ENCODE measurements at places on chromosomes 16 and 17. TPM values are rescaled to one million over a fixed set of nuclear protein-coding genes. Genes with fewer than 3 reads are reported as not detected.
A peak's percentile ranks its signal among the peaks of the same experiment; 100 is the strongest.

DNA sequence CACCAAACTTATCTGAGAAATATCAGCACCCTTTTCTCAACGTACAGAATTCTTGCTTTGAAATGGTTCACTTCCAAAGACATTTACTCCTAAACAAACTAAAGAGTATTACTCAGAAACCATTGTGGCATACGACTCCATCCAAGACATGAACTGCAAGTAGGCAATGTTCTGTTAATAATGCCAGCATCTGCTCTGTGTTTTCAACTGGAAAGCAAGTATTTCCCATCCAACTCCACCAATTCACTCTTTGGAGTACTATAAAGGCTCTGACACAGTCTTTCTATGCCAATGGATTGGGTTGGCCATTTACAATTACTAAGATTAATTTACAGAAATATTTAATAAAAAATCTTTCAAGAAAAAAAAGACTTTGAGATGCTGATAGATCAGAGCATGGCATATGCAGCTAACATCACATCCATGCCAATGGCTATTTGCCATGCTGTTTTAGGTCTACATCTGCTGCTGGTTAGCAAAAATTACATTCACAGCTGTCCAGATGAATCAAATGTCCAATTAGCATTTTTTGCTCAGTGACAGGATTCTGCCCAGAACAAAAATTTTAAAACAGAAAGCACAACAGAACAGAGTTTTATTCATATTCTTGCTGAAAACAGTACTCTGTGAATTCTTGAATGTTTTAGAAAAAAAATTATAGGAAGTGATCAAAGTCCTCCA lies 65.9 kb upstream of the HLF start:
- no peaks in the 10 kb centered on the region for H3K27me3 ChIP-seq
- H3K36me3 ChIP-seq: no peaks in the 10 kb centered on the region
- no peak overlapping the region for H3K27ac ChIP-seq
- DNase-seq: peak; percentile 23
- no peaks in the 10 kb centered on the region for H3K4me1 ChIP-seq
- no peak overlapping the region for H3K4me3 ChIP-seq

CEP112 gene
- total RNA-seq: 9.6 TPM

- H3K27ac ChIP-seq: no peak overlapping the region
- no peaks in the 10 kb centered on the region for H3K36me3 ChIP-seq
- no peaks in the 10 kb centered on the region for H3K4me1 ChIP-seq
- H3K4me3 ChIP-seq: no peak overlapping the region
These were observed 2100.7 kb downstream of the TP53TG3F start for GRCh38 chr16:35559911-35560636.

DNA sequence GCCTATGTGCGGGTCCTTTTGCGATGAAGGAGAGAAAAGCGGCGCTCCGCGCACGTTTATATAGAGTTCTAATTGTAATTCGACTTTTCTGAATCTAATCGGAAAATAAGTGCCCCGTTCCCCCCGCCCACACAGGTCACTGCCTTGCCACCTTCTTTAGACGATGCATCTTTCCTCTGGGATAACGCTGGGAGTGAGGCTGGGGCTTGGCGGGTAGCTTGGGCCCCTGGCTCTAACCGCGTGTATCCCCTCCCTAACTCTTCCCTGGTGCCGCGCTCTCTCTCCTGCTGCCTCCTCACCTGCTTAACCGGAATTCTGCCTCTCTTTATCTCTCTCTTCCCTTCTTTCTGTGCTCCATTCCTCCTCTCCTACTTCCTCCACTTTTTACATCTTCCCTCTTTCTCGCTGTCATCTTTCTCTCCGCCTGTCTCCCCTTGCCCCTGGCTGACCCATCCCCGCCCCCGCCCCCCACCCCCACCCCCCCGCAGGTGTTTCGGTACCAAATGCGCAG lies 2.6 kb downstream of the LHX1 start:
- no peak overlapping the region for H3K27ac ChIP-seq
- H3K4me1 ChIP-seq: peaks cover 66% of the 10 kb centered on the region
- H3K27me3 ChIP-seq: peaks cover 100% of the 10 kb centered on the region
- no peaks in the 10 kb centered on the region for H3K36me3 ChIP-seq
- DNase-seq: no peak

SECTM1 gene
- total RNA-seq: 6.7 TPM

COPRS gene
- 38.4 TPM for total RNA-seq

MYH13 gene
- 5.4 TPM for total RNA-seq

DNA sequence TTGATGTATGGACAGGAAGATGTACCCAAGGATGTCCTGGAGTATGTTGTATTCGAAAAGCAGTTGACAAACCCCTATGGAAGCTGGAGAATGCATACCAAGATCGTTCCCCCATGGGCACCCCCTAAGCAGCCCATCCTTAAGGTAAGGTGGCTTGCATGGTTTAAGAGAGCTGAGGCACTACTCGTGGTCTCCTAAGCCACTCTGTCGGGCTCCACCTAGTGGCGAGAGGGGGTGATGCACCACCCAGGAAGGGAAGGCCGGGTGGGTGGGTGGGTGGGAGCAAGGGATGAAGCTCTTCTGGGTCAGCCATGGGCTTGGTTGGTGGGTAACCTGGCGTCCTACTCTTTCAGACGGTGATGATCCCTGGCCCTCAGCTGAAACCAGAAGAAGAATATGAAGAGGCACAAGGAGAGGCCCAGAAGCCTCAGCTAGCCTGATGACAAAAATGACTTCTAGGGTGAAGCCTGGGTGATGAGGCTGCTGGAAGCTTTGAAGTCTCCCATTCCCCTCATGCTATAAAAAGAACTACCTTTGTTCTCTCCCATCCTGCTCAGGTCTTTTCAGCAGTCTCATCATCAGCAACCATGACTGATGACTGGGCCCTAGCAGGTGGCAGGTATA lies 21.5 kb downstream of the GPR179 start:
- peaks cover 55% of the 10 kb centered on the region for H3K36me3 ChIP-seq
- DNase-seq: peak; percentile 69
- no peak overlapping the region for H3K4me3 ChIP-seq
- H3K27me3 ChIP-seq: no peaks in the 10 kb centered on the region
- H3K4me1 ChIP-seq: peaks cover 12% of the 10 kb centered on the region

- peaks cover 26% of the 10 kb centered on the region for H3K4me1 ChIP-seq
- H3K27ac ChIP-seq: no peak overlapping the region
- peak overlapping the region; percentile 84 for H3K4me3 ChIP-seq
- peaks cover 27% of the 10 kb centered on the region for H3K36me3 ChIP-seq
- H3K27me3 ChIP-seq: no peaks in the 10 kb centered on the region
These were observed 1.4 kb downstream of the PLD2 start for GRCh38 chr17:4808378-4808767.

SLFN14 gene
- total RNA-seq: not detected

PYCARD gene
- total RNA-seq: 11.4 TPM

- peaks cover 60% of the 10 kb centered on the region for H3K4me1 ChIP-seq
- H3K27ac ChIP-seq: peak overlapping the region; percentile 89
- no peaks in the 10 kb centered on the region for H3K27me3 ChIP-seq
- peak; percentile 50 for DNase-seq
These were observed 2.3 kb downstream of the CMIP start for GRCh38 chr16:81446907-81447268.

FAAP100 gene
- total RNA-seq: 64.9 TPM

- peak within 1 kb of the TSS; percentile 86 for H3K27ac ChIP-seq
- peak within 1 kb of the TSS; percentile 55 for H3K4me3 ChIP-seq
- peak; percentile 88 for DNase-seq
- no peaks in the 10 kb centered on the region for H3K27me3 ChIP-seq
- H3K36me3 ChIP-seq: no peaks in the 10 kb centered on the region
- peaks cover 68% of the 10 kb centered on the region for H3K4me1 ChIP-seq
These were observed at the start of gene VASN for GRCh38 chr16:4371357-4372000. Gene VASN (plus strand): TSS chr16:4371848. CDS start chr16:4380878, 9,030 bp downstream.

DNA sequence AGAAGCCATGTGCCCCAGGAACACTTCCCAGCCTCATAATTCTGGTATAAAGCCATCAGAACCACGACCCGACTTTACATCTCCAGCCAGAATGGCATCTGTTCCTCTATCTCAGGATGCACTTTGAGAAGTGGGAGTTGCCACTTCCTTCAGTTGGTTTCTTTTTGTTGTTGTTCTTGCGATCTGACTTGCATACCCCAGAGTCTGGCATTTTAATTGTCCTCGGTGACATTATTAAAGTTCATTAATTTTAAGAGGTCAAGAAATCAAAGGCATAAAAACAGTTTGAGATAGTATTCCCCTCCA lies 13.5 kb downstream of the MARCHF10 start:
- H3K27me3 ChIP-seq: no peaks in the 10 kb centered on the region
- H3K4me1 ChIP-seq: no peaks in the 10 kb centered on the region

GRCh38 chr17:76501018-76501826 lies at the start of gene RHBDF2:
Gene RHBDF2 (minus strand): TSS chr17:76501423. CDS start chr17:76481524, 19,899 bp downstream.
- H3K36me3 ChIP-seq: no peaks in the 10 kb centered on the region
- H3K4me1 ChIP-seq: peaks cover 61% of the 10 kb centered on the region
- H3K27ac ChIP-seq: peak within 1 kb of the TSS; percentile 93

SRL gene
- not detected for total RNA-seq

CACNA1G gene
- not detected for total RNA-seq

DNA sequence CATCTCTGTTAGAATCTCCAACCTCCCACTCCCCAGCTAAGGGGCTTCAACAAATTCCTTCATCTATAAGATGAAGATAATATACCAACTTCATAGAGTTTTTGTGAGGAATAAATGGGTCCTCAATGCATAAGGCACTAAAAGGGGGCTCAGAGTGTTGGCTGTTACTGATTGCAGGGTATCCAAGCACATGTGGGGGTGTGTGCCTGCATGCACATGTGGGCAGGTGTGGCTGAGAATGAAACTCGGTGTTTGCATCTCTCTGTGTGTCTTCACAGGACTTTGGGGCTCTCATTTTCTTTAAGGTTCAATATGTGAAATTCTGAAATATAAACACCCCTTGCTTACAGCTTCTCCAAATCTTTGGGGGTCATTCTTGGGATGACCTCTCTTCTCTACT lies 4.1 kb upstream of the PPP1R9B start:
- H3K27ac ChIP-seq: peak overlapping the region; percentile 31
- H3K27me3 ChIP-seq: no peaks in the 10 kb centered on the region

NEUROD2 gene
- total RNA-seq: not detected

DNA sequence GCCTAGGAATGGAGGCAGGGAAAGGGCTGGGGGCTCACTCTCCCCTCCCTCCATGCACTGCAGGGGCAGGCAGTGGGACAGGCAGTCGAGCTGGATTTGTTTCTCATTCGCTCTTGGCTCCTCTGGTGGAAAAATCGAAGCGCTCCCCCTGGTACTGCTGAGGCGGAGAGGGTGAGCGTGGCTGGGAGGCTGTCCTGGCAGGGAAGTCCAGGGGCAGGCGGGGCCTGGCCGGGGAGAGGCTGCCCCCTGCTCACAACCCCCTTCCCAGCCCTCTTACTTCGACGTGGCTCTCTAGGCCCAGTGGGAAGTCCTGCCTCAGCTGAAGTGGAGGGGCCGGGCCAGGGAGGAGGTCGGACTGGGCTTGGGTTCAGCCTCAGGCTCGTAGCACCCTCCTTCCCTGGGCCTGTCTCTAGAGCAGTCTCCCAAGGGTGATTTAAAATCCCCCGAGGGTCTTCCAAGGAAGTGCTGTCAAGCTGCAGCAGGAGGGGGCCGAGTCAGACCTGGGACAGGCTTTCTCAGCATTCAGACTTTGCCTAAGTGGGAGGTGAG lies 16.5 kb upstream of the TMEM92 start:
- no peak for DNase-seq
- H3K27ac ChIP-seq: no peak overlapping the region
- H3K4me1 ChIP-seq: no peaks in the 10 kb centered on the region
- H3K27me3 ChIP-seq: no peaks in the 10 kb centered on the region
- no peaks in the 10 kb centered on the region for H3K36me3 ChIP-seq
- H3K4me3 ChIP-seq: no peak overlapping the region

ICAM2 gene
- not detected for total RNA-seq

- H3K27ac ChIP-seq: no peak overlapping the region
- peaks cover 6% of the 10 kb centered on the region for H3K4me1 ChIP-seq
- H3K36me3 ChIP-seq: no peaks in the 10 kb centered on the region
- peak; percentile 82 for DNase-seq
- H3K4me3 ChIP-seq: no peak overlapping the region
- H3K27me3 ChIP-seq: no peaks in the 10 kb centered on the region
These were observed 59.8 kb upstream of the ARL4D start for GRCh38 chr17:43338886-43339516.

TEKT5 gene
- total RNA-seq: not detected

SLC4A1 gene
- 8.3 TPM for total RNA-seq

DNA sequence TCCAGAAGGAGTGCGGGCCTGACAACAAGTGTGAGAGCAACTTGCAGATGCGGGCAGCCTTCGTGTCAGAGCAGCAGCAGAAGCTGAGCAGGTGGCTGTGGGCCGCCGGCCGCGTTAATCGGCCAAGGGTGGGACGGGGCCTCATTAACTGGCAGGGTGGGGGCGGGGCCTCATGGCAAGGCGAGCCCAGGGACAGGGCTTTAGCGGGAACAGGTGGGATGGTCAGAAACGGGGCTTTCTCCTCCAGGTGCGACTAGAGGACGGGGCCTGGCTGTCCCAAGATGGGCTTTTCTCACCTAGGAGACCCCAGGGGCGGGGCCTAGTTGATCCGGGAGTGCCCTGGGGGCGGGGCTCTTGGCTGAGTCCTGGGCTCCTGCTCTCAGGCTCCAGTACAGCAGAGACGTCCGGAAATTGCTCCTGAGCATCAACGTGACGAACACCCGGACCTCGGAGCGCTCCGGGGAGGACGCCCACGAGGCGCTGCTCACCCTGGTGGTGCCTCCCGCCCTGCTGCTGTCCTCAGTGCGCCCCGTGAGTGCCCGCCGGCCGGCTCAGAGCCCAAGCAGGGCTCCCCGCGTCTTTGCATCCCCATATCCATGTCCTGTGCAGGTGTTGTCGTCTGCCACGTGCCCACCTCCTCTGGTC lies 18.4 kb upstream of the PDK2 start:
- peaks cover 76% of the 10 kb centered on the region for H3K36me3 ChIP-seq
- DNase-seq: no peak
- H3K4me3 ChIP-seq: no peak overlapping the region
- peaks cover 9% of the 10 kb centered on the region for H3K4me1 ChIP-seq
- H3K27me3 ChIP-seq: no peaks in the 10 kb centered on the region

GRCh38 chr16:87538160-87538559 lies 45.3 kb upstream of the ZCCHC14 start:
- no peak overlapping the region for H3K4me3 ChIP-seq
- H3K27ac ChIP-seq: no peak overlapping the region
- H3K36me3 ChIP-seq: no peaks in the 10 kb centered on the region
- H3K27me3 ChIP-seq: peaks cover 6% of the 10 kb centered on the region
- DNase-seq: no peak

CCL7 gene
- total RNA-seq: not detected

DOC2A gene
- total RNA-seq: not detected

HS3ST3B1 gene
- total RNA-seq: 2.6 TPM

- H3K27ac ChIP-seq: no peak overlapping the region
- no peaks in the 10 kb centered on the region for H3K27me3 ChIP-seq
- no peak overlapping the region for H3K4me3 ChIP-seq
- no peaks in the 10 kb centered on the region for H3K4me1 ChIP-seq
- H3K36me3 ChIP-seq: no peaks in the 10 kb centered on the region
These were observed 568.2 kb upstream of the EEF2KMT start for GRCh38 chr16:5665834-5666233.
